ENCODE measurements at places on chromosomes 4 and X.

DNA sequence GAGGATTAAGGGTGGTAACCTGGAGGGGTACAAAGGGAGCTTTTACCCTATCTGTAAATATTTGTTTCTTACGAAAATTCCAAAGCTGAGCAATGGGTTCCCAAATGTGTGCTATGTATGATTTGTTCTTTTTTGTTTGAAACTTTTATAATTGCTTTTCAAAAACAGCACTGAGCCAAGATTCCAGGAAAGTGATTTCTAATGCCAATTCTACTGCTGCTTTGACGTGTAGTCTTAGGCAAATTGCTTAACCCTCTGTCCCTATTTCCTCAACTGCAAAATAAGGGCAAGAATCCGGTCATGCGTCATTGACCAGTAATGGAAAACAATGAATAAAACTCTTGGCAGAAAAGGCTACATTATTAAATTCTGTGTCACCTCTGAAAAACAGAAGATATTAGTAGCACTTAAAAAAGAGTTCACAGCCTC, 454.7 kb downstream of the IL15 start:
- DNase-seq, result no peak

DNA sequence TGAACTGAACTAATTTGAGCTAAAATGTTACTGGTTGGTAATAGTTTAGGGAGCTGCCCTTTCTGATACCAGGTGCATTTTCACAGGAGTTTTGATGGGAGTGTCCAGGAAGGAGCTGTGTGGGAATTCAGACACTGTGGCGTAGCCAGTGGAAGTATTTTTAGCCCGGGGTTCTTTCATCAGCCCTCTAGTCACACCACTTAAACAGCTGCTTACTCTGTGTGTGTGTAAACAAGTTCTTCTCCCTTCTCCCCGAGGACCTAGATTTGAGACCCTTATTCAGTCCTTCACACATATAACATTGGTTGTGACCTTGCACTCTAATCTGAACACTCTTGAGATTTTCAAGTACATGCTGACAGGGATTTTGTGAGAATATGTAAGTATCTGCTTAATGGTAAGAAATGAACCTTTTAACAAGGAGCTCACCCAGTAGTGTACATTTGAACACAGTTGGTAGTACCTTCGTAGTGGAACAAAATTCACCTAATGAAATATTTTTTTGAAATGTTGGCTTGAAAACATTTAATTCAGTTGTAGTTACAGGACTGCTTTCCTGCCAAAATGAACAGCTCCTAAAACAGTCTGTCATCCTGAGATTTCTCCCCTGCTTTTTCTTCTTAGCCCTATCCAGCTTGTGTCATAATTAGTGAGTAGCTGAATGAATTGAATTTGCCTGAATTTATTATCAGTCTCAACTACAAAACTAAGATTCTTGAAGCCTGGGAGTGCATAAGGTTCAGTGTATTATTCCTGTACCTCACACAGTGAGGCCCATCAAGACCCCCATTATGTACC, 61.8 kb downstream of the BMPR1B start:
- no peak for DNase-seq

DNA sequence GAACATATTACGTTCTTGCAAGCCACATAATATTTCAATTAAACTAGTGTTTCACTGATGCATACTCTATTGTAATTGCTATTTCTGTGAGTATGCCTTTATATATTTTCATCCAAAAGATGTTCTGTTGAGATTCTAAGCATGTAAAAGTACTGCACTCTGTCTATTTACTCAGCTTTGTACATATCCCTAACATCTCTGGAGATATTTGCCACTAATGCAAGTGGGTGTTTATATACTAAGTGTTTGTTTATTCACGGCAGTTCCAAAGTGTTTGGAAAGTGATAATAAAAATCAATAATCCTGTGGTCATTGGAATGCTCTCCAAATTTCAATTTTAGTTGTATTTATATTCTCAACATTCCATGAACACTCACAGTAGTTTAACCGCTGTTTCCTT, 1989.0 kb downstream of the C4orf33 start:
- no peak for DNase-seq

- DNase-seq, result no peak
Observed at GRCh38 chr4:173461170-173461569, 62.3 kb upstream of the SCRG1 start.

GRCh38 chrX:150696331-150696730, 3.1 kb downstream of the MTMR1 start:
- DNase-seq, result no peak

DNA sequence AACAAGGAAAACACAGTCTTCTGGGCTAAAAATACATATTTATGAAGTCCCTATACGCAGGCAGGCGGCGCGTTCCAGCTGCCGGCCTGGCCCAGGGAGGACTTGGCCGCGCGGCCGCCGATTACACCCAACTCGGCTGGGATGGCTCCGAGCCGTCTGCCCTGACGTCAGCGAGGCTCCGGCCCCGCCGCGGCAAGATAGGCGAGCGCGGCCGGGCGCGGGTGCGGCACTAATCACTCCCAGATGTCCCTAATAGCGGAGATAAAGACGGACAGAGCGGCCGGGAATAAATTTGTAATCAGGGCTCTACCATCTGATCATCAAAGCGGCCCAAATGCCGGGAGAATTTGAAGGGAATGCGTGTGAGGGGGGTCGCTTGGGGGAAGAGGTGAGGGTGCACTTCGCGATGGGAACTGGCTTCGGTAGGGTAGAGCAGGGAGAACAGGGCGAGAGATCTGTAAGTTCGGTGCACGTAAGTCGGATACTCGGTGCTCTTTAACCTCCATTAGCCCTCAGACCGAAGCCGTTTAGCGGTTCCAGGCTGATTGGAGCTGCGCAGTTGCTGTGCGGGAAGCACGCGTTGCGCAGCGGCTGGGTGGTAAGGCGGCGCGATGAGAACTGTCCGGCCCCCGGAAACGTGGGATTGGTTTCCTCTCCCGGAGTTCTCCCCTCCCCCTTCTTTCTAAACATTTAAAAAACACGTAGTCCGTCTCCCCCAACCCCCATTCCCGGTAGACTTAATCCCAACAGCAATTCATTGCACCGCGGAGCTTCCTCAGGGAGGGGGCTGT, 7.7 kb downstream of the HAND2 start:
- no peak for DNase-seq

DNA sequence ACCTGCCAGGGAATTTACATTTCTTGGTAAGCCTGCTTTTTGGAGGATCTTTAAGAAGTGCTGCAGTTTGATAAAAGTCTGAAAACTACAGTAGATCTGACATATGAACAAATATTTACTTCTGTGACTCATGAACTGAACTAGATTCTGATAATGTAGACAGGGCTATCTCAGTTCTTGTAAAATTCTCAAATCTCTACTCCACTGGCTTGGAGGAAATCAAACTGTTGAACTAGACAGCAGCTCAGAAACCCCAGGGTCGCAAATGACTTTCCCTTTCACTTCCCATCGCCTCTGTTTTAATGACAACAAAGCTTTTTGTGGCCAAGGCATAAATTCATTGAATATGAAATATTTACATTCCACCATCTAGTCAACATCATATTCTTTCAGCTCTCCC, 15.4 kb upstream of the OCIAD1 start:
- DNase-seq, result no peak

GRCh38 chr4:138599965-138600364, 357.8 kb upstream of the SLC7A11 start:
- DNase-seq, result no peak

- no peak for DNase-seq
Observed at GRCh38 chr4:145930592-145930991, 8.0 kb downstream of the ZNF827 start.

DNA sequence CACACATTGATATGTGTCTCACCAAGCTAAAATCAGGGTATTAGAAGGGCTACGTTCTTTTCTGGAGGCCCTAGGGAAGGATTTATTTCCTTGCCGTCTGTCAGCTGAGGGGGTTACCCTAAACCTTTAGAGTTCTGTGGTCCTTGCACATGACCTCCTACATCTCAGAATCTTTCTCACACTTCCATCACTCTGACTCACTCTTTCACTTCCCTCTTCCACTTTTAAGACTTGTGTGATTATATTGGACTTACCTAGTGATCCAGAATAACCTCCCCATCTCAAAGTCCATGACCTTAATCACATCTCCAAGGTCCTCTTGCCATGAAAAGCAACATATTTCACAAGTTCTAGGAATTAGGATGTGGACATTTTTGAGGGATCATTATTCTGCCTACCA, 53.6 kb upstream of the FUNDC1 start:
- no peak for DNase-seq

GRCh38 chr4:89316931-89317366, 9.3 kb upstream of the GPRIN3 start:
- DNase-seq, result no peak

- DNase-seq, result no peak
Observed at GRCh38 chr4:147928400-147928799, 196.5 kb downstream of the ARHGAP10 start.

- DNase-seq, result no peak
Observed at GRCh38 chrX:118632862-118633261, 94.5 kb upstream of the IL13RA1 start.

- no peak for DNase-seq
Observed at GRCh38 chr4:21507439-21507838, 441.1 kb downstream of the KCNIP4 start.

DNA sequence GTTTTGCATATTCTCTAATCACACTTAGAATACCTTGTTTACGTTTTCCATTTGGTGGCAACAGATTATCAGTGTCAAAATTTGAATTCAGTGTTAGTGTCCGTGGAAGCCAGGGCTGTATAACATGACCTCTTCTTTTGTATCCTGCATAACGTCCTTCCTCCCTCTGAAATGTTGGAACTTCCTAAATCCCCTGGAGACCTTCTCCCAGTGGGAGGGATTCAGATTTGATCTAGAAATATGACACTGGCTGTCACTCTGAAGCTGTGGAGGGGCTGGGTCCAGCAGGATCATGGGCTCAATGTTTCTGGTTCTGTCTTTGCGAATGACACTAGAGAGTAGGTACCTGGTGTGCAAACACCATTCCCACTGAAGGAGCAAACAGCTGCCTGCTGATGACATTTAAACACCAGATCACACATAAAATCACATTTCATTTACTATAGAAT, 850 bp upstream of the CXCL3 start:
- no peak for DNase-seq

DNA sequence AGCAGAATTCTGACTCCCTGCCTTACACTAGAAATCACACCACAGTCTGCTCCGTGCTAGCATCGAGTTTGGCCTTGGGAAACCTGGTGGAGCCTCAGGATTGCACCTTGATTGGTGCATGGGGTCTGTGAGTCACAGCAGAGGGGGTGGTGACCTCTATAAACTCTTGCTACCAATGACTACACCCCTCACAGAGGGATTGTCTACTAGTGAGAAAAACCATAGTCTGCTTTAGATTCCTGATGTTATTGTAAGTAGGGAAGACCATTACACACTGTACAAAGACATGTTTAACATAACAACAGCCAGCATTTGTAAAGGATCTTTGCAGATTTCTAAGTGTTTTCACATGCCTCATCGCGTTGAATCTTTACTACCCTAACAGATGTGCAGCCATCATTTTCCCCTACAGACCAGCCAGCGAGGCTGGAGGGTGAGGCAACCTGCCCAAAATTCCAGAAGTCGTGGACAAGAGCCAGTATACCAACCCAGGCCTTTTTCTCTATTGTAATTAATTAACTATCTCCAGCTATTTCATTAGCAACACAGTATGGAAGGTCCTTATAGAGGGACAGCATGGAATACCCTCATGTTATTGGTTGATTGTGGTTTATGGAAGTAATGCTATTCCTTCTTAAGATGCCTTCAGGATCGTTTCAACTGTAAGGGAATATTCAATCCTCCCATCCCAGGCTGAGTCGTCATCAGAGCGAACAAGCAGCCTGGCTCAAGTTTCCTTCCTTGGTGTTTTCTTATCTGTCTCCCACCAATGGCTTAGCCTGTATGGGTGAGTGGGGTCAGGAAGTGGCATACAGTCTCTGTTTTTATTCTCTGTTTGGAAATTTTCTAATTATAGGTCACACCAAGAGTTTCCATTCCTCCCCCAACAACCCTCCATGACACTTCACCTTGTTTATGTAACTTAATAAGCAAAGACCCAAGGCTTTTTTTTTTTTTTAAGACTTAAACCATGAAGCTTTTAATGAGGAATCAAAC, 55.9 kb upstream of the KDR start:
- no peak for DNase-seq

- DNase-seq, result no peak
Observed at GRCh38 chr4:76752861-76753501, 145.0 kb downstream of the SOWAHB start.

DNA sequence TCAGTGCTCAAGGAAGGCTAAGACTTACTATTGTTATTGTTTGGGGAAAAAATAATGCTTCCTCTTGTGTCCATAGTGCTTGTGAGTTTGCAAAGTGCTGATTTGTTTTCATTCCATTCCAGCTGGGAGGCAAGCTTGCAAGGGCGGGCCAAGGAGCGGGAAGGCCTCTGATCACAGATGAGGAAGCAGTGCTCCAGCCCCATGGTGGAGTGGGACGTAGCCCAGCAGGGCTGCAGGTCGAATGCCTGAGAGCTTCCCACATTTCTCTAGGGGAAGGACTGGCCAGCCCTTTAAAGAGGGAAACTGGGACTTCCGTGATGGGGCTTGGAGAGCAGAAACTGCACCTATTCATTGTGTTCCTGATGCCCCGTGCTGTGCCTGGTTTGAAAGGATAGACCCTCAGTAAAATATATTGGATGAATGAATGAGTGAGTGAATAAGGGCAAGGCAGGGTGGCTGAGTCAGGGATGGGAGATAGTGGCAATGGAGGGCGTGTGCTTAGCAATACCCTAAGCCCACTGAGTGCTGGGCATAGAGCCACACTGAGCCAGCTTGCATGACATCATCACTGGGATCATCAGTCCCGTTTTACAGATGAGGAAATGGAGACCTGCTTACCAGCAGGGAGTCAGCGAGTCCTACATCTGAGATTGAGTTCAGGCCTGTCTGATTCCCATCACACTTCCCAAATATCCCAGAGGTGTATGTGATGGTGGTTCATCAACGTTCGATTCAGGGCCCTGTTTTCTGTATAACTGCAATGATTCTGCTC, 17.9 kb upstream of the NSG1 start:
- no peak for DNase-seq

GRCh38 chr4:112378858-112379257, 81.7 kb downstream of the ALPK1 start:
- DNase-seq, result no peak

- DNase-seq, result no peak
Observed at GRCh38 chrX:145881175-145881995, 63.8 kb downstream of the SLITRK2 start.

DNA sequence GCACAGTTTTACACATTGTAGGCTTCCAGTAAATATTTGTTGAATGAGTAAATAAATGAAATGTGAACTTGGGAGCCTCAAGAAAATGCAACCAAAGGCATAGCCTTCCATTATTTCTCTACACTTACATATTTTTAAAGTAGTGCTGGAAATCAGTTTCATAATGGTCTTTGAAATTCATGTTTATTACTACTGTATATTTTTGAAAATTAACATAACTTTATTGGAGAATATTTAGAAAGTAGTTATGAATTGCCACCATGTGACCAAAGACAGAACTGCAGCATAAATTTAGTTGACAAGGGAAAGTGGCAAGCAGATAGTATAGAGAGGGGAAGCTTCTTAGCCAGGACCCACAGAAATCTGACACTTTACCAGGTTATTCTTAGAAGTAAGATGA, 6.4 kb downstream of the TCEAL8 start:
- DNase-seq, result no peak

- no peak for DNase-seq
Observed at GRCh38 chr4:73019462-73020047, 50.0 kb downstream of the COX18 start.
